PC-3 (cell line): ENCODE measurements at places on chromosomes 13 and 19.

DNA sequence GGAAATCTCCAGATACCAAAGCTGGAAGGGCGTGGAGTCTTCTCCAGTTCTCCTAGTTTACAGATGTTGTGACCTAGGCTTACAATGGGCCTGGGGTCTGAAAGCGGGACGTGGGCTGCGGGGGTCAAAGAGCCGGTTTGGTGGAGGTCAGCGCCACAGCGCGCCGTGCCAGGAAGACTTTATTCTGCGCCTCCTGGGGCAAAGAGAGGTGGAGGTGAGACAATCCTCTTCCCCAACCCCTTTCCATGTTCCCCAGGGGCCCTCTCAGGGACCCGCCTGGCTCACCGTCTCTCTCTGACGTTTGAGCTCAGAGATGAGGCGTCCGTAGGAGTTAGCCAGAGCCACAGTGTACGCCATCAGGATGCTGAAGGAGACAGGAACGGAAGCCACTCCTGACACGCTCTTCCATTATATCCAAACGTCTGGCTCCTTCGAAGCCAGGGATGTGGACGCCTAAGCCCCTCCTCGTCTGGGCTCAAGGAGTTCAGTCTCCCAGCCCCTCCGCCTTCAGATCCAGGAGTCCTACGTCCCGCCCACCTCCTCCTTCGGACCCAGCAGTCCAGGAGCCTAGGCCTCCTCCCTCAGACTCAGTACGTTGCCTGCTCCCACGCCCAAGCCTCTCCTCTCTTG, 776 bp upstream of the LENG1 start:
- peaks cover 38% of the 10 kb centered on the region for H3K4me1 ChIP-seq
- H3K4me3 ChIP-seq = peak overlapping the region; percentile 71
- peak overlapping the region; percentile 36 for H3K27ac ChIP-seq
- peaks cover 14% of the 10 kb centered on the region for H3K36me3 ChIP-seq
- peak; percentile 43 for DNase-seq

DNA sequence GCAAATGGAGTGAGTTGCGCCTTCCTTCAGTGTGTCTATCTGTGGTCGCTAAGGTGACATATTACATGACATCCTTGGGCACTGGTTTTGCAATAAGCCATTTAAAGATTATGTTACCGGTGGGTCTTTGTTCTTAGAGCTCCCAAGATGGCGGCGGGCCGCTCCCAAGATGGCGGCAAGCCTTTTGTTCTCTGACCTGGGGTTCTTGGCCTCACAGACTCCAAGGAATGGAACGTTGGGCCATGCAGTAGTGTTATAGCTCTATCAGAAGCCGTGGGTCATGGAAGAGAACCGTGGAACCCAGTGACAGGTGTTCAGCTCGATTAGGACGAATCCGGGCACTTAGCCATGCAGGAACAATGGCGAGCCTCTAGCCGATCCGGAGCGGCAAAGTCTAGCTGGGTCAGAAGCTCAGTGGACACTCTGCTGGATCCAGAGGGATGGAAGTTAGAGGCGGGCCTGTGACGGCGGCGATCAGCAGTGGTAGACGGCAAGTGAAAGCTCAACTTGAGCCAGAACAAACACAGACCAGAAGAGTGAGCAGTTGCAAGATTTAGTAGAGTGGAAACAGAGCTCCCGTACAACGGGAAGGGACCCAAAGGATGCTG, 188.6 kb downstream of the TEX29 start:
- DNase-seq = no peak
- H3K27ac ChIP-seq = no peak overlapping the region
- no peak overlapping the region for H3K4me3 ChIP-seq
- H3K27me3 ChIP-seq = peaks cover 47% of the 10 kb centered on the region
- H3K36me3 ChIP-seq = no peaks in the 10 kb centered on the region

DNA sequence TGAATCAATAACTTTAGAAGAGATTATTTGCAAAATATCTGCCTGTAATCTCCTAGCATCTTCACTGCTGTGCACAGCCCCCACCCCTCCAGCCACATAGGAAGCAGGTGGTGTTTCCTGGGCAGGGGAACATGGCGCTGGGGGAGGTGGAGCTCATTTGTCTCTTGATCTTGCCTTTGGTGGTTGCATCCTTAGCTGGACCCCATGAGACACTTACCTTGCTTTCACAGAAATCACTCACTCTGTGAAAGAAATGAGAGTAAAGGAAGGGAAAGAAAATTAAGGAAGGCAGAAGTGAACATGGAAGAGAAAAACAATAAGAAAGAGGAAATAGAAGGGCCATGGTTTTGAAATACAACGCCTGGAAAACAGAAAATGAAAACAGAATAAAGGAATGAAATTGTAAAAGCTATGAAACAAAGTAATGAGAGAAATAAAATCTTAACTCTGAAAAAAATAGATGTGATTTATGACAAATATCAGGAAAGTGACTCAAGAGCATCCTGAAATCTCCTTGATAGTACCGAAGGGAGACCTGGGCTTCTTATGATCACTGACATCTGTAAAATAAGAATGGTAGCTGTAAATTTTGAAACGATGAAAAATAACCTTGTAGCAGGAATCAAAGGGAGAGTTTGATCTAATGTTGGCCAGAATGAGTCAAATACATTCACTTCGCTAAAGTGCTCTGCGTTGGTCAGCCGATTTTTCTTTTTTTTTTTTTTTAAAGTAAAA, 17.2 kb upstream of the RNASEH2B start:
- no peak for DNase-seq
- no peak overlapping the region for H3K4me3 ChIP-seq
- H3K4me1 ChIP-seq = no peaks in the 10 kb centered on the region

GRCh38 chr19:49727217-49728030, 35.7 kb downstream of the TSKS start:
- H3K27ac ChIP-seq = no peak overlapping the region
- H3K4me1 ChIP-seq = peaks cover 5% of the 10 kb centered on the region
- H3K4me3 ChIP-seq = no peak overlapping the region
- H3K27me3 ChIP-seq = no peaks in the 10 kb centered on the region

DNA sequence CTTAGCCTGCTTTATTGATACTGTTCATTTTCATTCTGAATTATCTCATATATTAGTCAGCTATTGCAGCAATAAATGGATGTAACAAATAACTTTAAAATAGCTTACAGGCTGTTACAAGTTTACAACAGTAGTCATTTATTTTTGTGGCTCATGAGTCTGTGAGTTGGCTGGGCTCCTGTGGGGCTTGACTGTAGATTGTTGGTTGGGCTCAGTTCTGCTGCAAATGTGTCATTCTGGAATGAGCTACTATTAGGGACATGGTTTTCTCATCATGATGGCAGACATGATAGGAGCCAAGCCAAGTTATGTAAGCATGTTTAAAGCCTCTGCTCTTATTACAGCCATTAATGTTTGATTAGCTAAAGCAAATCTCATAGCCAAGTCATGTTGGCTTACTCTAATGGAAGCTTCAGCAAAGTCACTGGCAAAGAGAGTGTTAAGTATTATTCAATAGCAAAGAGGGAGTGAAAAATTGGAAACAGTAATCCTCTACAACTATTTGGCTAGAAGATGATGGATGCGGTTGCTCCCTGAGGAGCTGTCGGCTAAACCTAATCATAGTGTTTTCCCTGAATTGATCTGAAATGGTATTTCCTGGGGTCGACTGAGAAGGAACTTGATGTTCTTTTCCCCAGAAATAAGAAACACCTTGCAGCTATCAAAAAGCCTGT, 391.3 kb downstream of the TDRD3 start:
- 0 out of 2 replicates have a peak overlapping the region, but pooled peaks have one; percentile 3 for H3K27ac ChIP-seq
- H3K27me3 ChIP-seq = no peaks in the 10 kb centered on the region
- H3K36me3 ChIP-seq = no peaks in the 10 kb centered on the region
- no peak overlapping the region for H3K4me3 ChIP-seq
- peak; percentile 65 for DNase-seq

GRCh38 chr13:77865622-77866021, 53.0 kb downstream of the EDNRB start:
- no peak for DNase-seq
- H3K27ac ChIP-seq = no peak overlapping the region
- no peaks in the 10 kb centered on the region for H3K36me3 ChIP-seq
- H3K27me3 ChIP-seq = no peaks in the 10 kb centered on the region

DNA sequence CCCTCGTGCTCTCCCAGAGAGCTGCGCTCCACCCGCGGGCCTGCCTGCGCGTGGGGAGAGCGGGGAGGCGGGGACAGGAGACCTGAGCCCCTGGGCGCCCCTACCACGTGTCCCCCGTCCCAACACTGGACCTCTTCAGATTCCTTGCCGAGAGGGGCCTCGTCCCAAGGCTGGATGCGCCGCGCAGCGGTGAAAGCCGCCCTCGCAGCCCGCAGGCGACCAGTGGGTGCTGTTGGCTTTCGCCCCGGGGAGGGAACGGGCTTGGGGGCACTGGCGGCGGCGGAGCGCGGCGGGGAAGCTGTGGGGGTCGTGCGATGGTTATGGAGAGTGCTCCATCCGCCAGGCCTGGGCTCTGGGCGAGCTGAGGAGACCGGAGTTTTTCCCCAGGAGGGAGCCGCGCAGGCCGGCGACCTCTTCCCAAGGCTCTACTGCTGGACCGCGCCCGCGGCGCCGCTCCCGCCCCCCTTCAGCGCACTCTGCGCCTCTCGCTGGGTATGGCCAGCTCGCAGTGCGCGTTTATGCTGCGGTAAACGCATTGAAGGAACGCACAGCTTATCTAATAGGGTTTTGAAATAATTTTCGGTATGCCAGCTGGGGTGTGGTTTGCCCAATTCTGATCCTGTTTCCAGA, 17.2 kb upstream of the RNF17 start:
- DNase-seq = no peak
- H3K27me3 ChIP-seq = peaks cover 43% of the 10 kb centered on the region
- no peaks in the 10 kb centered on the region for H3K4me1 ChIP-seq
- no peak overlapping the region for H3K27ac ChIP-seq
- H3K36me3 ChIP-seq = no peaks in the 10 kb centered on the region
- H3K4me3 ChIP-seq = no peak overlapping the region
